ENCODE measurements at places on chromosomes 5 and 9.

GRCh38 chr5:125323613-125324012 lies 577.2 kb upstream of the ZNF608 start:
- no peak for DNase-seq

DNA sequence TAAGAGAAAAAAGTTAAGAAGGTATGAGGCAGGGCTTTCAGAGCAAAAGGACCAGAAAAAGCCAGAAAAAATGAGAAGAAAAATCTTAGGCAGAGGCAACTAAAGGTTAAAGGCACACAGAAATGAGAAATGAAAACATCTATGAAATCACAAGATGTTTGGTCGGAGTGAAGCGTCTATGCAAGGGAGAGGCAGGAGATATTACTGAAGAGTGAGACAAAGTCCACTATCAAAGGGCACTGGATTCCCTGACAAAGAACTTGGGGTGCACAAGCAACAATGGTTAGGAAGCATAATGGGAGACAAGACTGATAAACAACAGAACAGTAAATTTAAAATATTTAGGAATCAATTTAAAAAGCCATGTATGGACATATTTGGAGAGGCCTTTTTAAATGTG lies 16.9 kb downstream of the PANK3 start:
- no peak for DNase-seq

DNA sequence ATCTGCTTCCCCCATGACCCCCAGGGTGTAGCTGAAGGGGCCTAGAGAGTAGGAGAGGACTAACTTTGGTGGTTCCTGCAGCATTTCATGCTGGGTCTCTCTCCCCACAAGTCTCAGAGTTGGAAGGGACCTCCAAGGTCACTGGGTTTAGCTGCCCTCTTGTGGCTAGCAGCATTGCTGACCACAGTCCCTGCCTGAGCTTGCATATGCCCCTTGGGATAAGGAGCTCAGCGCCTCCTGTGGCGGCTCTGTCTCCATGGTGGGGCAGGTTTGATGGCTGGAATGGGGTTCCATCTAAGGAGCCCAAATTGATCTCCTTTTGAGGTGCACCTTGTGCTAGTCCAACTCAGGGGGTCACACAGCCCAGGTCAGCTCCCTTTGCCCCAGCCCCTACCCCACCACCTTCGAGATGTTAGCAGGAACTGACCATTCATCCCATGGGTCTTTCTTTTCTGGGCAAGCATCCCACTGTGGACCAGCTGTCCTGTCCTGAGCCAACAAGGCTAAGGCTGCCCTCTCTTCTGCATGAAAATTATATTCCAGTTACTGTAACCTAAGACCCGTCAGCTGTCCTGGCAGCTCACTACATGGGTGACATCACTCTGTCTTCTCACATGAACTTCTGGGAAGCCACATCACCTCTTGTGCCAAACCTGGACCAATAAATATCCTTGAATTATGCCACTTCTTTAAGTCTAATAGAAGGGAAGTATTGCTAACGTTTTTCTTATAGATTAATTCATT lies 196.2 kb downstream of the HSPA4 start:
- no peak for DNase-seq

- DNase-seq: no peak
These were observed 189.5 kb downstream of the ACTL7B start for GRCh38 chr9:108666240-108666784.

DNA sequence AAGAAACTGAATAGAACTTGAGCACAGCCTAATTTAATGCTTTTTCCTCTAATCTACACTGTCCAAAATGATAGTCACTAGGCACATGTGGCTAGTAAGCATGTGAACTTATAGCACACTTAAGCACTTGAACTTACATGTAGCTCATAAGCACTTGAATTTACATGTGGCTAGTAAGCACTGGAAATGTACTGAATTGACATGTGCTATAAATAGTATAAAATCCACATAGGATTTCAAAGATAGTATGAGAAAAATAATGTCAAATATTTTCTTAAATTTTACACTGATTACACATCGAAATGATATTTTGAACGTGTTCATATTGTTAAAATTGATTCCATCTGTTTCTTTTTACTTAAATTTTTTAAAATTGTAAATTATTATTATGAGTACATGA lies 167.3 kb downstream of the CARTPT start:
- no peak for DNase-seq

DNA sequence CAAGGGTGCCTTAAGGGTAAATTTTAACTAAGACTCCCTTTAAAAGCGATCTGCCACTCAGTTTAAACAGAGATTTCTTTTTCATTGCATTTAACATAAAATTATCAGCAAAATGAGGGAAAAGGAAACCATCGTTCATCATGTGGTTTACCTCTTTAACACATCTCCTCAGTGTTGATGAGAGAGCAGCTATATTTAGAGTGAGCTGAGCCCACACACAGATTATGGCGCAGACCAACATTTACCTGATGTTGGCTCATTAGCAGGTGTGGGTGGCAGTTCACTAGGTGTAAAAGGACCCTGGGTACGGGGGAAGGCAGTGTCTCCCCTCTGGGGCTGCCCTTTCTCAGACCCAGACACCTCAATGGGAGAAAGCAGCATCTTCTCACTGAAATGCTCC lies 149.8 kb downstream of the ENTREP1 start:
- DNase-seq: no peak

DNA sequence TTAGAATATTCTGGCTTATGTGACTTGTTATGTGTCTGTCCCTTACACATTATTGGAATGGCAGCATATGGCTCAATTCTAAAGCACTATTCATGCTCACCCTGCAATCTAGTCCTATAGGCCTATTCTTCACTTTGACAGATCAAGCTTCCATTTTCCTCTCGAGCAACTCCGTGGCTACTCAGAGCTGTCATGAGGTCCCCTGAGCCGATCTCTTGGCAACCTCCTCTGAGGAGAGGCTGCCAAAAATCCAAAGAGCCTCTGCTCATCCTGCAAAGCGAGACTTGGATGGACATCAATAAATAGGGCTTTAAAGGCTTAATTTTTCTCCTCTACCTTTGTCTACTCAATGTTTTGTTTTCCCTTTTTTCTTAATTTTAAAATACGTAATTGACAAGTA lies 163.8 kb downstream of the GABRB2 start:
- no peak for DNase-seq

- no peak for DNase-seq
These were observed 6.5 kb downstream of the TMEM161B start for GRCh38 chr5:88262116-88262515.

- DNase-seq: no peak
These were observed 21.9 kb downstream of the PRRX2 start for GRCh38 chr9:129687391-129687790.

DNA sequence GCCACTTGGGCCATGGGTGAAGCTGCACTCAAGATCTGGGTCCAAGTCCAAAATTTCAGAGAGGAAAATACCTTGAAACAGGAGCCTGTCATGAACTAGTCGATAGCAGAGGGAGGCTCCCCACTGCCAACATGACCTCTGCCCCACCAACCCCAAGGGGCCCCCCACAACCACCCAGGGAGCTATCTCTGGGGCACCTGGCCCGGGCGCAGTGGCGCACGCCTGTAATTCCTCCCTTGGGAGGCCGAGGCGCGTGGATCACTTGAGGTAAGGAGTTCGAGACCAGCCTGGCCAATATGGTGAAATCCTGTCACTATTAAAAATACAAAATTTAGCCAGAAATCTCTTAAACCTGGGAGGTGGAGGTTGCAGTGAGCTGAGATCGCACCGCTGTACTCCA lies 20.1 kb upstream of the HMCN2 start:
- DNase-seq: no peak

DNA sequence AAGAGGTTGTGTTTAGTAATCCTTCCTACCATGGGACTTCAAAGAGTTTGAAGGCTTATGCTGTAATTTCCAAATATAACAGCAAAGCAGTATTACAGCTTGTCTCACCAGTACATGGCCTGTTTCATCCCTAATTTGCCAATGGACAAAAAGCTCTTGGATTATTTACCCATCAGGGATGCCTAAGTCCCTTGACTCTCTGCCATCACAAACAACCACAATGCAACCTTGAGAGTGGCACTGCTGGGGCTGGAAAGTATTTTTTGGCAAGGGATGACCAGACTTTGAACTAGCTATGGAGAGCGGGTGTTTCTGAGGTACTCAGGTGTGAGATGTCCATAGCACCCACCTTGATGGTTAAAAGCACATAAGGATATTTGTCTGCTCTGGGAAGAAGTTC lies 9.1 kb downstream of the MAMDC2 start:
- no peak for DNase-seq

DNA sequence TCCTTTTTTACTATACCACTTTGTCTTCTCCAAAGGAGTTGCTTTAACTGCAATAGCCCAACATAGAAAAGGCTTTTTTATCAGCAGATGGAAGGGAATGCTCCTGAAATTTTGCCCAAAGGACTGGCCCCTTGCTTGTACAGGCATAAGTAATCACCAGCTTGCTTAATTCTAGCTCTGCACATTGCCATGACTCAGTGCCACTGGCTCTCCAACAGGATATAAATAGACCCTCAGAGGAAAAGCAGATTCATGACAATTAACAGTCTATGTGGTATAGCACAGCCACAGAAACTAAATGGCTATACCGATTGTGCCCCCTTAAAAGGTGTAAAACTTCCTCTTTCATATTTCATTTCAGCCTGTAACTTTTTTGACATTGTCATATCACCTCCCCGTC lies 227.0 kb downstream of the ZNF608 start:
- DNase-seq: no peak

DNA sequence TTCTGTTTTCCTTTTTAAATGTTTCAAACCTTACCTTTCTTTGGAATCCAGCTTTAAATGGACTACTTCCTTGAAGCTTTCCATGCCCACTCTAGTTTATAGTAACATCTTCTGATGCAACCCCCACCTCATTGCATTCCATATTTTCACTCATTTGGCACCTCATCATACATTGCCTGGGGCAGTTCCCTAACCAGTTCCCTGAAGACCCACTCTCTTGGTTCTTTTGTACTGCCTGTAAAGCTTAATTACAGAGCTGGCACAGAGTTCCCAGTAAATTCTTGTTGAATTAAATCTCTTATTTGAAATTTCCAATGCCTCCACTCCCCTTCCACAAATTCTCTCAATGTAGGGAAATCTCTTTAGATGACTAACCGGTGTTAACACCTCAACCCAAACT lies 257.2 kb downstream of the ARRDC3 start:
- no peak for DNase-seq

DNA sequence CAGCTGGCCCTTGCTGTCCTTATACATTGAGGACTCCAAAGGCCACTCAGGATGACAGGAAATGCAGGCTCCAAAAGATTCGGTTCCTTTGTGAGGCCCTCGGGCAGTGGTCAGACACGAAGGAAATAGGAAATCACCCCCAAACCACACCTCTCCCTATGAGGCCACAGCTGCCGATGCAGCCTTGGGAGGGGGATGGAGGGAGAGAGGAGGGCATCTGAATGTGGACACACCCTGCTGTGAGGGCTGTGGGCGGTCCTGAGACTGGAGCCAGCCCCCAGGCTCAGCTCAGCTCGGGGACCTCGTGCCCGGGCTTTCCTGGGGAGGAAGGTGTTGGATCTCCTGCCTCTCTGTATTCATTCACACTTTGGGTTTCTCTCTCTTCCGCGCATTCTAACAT lies 2.7 kb upstream of the CLPTM1L start:
- DNase-seq: no peak

DNA sequence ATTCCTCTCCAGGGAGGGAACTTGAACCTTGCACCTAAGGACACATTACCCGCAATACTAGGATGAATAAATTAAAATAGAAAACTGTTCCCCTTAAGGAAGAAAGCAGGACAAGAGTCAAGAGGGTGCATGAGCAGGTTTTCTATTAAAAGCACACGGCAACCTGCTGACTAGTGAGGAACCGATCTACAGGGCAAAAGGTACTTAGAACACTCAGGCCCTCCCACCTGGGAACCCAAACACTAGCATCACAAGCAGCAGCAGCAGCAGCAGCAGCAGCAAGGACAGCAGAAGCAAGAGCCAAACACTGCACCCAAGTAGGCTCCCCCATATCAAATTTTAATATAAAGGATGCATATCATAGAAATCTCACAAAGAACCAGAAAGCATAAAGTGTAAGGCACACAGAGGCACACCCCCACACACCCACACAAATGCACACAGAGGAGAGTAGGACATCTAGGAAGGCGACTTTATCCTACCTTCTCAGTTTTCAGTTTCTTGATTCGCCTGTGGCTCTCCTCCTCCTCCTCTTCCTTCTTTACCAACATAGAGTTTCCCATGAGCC lies 2.8 kb downstream of the ZNF608 start:
- no peak for DNase-seq

- DNase-seq: no peak
These were observed 203.0 kb downstream of the SPATA31A6 start for GRCh38 chr9:42386477-42386876.

- no peak for DNase-seq
These were observed 16.9 kb downstream of the SLC6A7 start for GRCh38 chr5:150206779-150207115.

GRCh38 chr9:96169484-96169883 lies 132.5 kb downstream of the HSD17B3 start:
- DNase-seq: no peak

DNA sequence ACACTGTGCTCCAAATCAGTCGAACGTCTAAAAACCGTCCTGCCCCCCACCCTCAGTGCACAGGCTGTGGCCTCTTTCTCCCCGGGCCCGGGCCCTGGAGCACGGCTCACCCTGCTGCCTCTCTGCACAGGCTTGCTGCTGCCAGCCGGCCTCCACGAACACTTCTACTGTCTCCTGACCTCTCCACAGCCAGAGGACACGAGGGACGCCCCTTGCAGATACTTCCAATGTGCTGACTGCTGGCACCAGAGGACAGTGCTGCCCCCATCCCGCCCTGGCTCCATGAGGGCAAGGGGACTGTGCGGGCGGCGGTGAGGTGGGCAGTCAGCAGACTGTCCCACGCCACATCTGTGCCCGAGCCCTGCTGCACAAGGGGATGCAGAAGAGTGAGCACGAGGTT lies 174.8 kb downstream of the COL23A1 start:
- DNase-seq: no peak

- DNase-seq: peak; percentile 40
These were observed 683 bp downstream of the DBN1 start for GRCh38 chr5:177472460-177473442.

DNA sequence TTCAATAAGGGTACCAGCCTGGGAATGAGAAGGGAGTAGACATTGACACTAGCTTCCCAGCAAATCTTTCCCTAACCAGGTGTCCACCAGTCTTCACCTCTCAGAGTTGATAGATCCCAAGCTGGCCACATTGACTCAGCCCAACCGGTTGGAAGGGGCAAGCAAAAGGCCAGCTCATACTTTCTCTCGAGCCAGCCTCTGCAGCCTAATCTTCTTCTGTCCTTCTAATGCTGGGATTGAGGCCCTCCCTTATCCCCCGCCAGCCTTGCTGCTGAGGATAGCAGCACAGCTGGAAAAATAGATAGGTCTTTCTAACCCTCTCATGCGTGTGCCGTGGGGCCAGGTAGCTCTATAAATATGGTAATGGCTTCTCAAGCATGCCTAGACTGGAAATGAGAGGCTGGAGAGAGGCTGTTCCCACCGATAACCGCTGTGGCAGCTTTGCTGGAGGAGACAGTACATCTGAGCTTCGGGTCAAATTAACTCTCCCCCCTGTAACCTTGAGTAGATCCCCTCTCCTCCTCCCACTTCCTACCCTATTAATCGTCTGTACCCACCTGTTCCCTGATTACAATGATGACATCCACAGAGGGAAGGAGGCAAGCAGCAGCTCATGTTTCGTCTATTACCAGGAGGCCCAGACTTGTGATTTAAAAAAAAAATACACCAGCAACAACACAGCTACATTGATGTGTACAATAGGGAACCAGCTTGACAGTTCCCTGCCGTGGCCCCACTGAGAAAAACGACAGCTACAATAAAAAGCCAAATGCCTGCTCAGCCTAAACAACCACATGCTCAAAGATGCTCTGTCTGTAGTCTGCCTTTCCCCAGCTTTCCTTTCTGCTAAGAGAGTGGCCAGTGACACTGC lies 219.9 kb upstream of the BRINP1 start:
- DNase-seq: no peak

- no peak for DNase-seq
These were observed 63.3 kb downstream of the DCP2 start for GRCh38 chr5:113039934-113040285.

Data from stimulated activated CD8-positive, alpha-beta memory T cell treated with anti-CD3 and anti-CD28 coated beads, Interleukin-15, amount 100 ng/mL, for 4 hours (primary cell).